ENCODE measurements at places on chromosomes 5 and 9.
A peak's percentile ranks its signal among the peaks of the same experiment; 100 is the strongest.

GRCh38 chr5:10192309-10192708 lies 57.4 kb downstream of the ATPSCKMT start:
- DNase-seq: no peak

DNA sequence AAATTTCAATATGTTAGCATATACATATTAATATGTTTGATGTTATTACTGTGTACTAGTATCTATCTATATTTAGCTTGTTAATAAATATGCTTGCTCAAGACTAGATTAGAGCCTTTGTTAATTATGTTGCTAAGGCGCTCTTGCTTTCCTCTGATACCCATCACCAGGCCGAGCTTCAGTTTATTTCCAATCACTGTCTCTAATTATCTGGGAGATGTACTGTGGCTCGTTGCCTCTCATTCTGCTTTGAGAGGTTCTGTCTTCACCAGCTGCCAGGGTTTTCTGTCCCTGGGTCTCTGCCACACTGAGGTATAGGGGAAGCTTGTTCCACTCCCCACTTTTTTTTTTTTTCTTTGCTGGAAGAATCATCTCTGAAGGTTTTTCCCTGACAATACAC lies 21.0 kb upstream of the TAF11L2 start:
- DNase-seq: no peak

DNA sequence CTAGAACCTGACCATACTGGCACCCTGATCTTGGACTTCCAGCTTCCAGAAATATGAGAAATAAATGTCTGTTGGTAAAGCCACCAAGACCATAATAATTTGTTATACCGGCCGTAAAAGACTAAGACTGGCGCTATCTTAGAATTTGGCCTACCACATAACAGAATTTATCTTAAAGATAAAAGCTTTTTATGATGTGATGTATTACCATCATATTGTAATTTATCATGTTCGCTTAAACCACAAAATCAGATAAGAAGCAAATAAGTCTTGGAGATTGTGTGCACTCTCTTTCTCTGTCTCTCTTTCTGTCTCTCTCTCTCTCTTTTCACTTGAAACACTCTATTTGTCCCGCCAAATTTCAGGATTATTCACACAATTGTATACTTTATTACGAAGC lies 35.6 kb downstream of the FST start:
- DNase-seq: peak; percentile 20

GRCh38 chr9:11933926-11934325 lies 759.3 kb upstream of the TYRP1 start:
- no peak for DNase-seq

- no peak for DNase-seq
These were observed 148.1 kb downstream of the PDE4D start for GRCh38 chr5:59745415-59745863.
